ENCODE measurements at places on chromosomes 1 and 21.
A peak's percentile ranks its signal among the peaks of the same experiment; 100 is the strongest.

GRCh38 chr1:228270032-228270431, 62.2 kb downstream of the OBSCN start:
- no peak for DNase-seq

GRCh38 chr1:85445906-85446305, 19.1 kb downstream of the DDAH1 start:
- no peak for DNase-seq

DNA sequence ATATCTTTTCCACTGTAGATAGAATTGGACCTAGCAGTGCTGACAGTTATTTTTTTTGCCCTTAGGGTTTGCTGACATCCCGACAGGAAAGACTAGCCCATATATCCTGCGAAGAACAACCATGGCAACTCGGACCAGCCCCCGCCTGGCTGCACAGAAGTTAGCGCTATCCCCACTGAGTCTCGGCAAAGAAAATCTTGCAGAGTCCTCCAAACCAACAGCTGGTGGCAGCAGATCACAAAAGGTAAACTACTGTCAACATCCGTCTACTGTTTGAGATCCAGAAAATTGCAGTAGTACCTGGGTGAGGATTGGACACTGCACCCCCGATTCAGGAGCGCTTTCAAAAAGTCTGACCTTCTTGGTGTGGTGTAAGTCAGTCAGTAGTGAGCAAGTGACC, 55.8 kb downstream of the CENPF start:
- DNase-seq, result no peak

GRCh38 chr1:154767315-154768240, 102.5 kb downstream of the KCNN3 start:
- no peak for DNase-seq

GRCh38 chr1:119565131-119565772, 58.2 kb downstream of the HSD3B1 start:
- DNase-seq, result no peak

DNA sequence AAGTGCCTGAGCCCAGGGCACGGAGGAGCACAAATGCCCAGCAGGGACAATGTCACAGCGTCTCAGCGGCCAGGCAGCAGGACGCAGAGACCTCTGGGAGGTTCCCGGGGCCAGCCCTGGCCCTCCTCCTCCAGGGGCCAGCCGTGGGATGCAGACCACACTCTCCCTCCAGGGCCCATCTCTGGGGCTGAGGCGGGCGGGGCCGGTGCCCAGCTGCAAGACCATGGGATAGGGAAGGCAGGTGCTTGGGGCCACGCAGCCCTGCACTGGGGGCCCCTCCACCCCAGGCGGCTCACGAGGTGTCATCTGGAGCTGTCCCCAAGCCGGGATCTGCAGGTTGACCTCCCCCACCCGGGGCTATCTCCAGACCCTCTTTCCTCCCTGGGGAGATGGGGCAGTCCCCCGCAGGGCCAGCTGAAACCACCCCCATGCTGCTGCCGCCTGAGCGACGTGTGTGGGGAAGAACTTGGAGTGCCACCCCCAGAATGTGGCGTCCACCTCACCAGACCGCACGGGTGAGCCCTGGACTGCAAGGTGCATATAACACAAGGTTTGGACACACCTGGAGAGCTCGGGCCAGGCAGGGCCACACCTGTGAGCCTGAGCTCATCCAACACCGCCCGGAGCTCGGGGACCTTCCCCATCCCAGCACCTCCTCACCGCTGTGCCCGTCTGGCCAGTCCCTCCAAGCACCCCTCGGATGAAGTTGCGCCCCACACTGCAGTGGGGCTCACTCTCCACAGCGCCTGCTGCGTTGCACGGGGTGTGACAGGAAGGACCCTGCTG, 4.1 kb upstream of the TTLL10 start:
- DNase-seq, result no peak

DNA sequence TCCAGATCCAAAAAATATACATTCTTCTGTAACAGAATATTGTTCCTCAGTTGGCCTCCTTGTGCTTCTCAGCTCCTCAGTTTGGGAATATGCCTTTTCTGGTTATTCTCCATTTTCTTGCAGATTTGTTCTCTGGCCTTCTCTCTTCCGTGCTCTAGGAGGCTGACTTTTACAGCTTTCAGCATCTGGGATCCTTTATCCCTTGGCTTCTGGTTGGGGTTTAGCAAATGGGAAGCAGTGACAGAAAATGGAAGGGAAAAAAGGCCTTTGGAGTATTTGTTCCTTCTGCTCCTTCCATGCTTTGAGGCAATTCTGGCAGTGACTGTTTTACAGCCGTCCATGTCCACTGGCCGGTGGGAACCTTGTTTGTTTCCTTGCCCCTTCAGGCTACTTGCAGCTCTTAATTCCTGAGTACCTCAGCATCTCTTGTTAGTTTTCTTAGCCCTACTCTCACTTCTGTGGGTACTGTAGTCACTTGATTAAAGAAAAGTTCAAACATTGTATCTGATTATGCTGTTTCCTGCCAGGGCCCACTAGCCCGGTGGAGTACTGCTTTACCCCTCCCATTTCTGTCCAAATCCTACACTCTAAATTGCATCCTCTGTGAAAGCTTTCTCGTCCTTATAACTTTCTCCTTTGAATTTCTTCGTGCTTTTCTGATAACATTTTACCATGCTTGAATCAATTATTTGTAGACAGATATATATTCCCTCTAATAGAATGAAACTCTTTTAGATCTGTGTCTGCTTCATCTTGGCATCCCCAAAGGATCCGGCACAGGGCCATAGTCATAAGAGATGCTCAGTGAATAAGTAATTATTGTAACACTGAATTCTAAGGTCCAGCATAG, 118.2 kb downstream of the OSBPL9 start:
- DNase-seq, result no peak

DNA sequence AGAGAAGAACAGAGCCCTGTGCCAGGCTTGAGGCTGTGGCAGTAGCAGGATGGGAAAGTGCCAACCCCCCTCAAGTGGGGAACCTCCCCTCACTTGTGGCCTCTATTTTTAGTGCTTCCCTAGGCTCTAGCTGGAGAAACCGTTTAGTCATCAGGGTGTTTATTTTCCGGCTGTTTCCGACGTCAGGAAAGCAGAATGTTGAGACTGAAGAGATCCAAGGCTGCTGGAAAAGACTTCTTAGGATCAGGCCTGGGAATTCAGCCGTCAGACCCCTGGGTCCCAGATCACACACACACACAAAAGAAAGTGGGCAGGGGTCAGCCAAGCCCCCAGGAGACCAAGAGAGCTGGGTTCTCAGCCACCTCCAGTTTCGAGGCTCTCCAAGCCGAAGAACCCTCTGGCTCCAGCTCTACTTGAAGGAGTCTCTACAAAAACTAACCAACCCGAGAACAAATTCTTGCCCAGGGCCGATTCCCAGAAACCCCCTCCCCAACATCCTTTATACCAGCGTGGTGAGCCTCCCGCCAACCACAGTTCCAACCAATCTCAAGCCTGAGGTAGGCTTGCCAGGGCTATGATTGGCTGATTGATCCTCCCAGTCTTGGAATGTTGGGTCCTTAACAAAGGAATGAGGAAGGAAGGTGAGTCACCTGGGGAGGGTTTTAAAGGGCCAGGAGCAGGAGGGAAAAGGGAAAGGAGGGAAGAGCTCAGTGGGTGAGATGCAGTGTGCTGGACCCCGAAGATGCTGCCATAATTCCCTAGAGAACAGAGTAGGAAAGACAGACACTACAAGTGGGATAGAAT, 2.5 kb upstream of the MEF2D start:
- DNase-seq, result no peak

DNA sequence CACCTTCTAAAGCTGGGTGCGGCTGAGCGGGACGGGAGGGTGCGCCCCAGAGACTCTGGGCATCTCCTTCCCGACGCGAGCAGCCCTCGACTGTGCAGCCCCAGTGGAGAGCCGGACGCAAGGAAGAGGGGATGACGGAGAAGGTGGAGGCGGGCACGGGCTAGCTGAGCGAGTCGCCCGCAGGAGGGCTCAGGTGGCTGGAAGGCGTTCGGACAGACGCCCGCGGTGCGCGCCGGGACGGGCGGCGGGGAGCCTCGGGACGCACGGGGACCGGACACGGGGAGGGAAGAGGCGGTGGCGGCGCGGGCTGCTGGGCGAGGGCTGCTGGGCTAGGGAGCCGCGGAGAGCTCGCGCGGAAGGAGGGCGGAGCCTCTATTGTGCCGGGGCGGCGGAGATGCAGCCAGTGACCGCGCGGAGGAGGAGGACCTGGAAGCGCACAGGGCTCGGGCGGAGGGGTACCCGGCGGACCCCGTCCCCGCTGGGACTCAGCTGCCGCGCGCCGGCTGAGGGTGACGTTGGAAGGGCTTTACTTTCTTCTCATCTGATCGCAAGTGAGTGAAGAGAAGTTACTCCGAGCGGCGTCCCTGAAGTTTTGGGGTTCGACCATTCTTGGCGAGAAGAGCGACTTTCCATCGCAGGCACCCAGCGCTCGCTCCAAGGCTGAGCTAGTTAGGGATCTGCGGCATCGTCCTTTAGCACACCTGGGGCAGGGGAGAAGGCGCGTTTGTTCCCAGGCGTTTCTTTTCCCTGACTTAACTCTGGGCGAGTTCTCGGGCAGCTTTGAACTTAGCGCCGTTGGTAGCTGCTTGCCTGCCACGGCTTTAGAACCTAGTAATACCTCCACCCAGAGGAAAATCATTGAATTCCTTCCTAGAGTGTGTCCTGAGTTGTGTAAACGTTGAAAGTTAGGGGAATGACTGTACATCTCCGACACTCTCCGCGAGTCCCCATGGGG, at the start of gene OLFML2B:
Gene OLFML2B, minus strand, starts transcription at position 323 of the 955 bp plus-strand sequence. CDS start 439 bp downstream, outside the sequence.
- DNase-seq, result no peak

- no peak for DNase-seq
Measured at GRCh38 chr1:151401125-151401788, 1.9 kb downstream of the PSMB4 start.

DNA sequence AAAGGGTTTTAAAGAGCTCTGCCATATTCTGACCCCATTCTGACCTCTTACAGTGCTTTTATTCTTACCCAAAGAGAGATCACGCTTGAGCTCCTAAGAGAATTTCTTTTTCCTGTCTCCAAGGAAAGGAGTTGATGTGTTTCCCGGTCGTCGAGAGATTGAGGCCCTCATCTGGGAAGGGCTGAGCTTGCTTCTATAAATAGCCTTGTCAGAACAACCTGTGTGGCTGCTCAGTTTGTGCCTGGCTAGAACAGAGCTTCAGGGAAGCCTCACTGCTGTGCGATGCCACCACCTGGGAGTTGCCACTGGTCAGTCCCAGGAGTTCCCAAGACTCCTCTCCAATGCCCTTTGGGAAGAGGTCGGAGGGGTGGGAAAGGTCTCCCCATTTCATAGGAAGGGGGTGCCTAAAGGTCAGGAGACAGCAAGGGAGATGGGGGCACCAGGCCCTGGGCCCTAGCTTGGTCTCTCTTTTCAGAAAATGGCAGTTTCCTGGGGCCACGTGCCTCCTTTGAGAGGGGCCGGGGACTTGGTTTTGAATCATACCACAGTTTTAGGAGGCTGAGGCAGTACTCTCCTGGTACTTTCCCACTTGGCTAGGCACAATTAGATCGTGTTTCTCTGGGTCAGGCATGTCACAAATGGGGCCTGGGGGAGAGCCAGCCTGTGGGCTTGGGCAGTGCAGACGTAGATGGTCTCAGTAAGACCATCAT, 52.1 kb downstream of the EIF2D start:
- no peak for DNase-seq

- peak; percentile 72 for DNase-seq
Measured at GRCh38 chr21:46184625-46185555, 631 bp upstream of the SPATC1L start.

GRCh38 chr21:42198929-42199867, 19.7 kb upstream of the ABCG1 start:
- DNase-seq, result no peak

- DNase-seq, result no peak
Measured at GRCh38 chr1:39098546-39099250, 72.5 kb downstream of the NDUFS5 start.

DNA sequence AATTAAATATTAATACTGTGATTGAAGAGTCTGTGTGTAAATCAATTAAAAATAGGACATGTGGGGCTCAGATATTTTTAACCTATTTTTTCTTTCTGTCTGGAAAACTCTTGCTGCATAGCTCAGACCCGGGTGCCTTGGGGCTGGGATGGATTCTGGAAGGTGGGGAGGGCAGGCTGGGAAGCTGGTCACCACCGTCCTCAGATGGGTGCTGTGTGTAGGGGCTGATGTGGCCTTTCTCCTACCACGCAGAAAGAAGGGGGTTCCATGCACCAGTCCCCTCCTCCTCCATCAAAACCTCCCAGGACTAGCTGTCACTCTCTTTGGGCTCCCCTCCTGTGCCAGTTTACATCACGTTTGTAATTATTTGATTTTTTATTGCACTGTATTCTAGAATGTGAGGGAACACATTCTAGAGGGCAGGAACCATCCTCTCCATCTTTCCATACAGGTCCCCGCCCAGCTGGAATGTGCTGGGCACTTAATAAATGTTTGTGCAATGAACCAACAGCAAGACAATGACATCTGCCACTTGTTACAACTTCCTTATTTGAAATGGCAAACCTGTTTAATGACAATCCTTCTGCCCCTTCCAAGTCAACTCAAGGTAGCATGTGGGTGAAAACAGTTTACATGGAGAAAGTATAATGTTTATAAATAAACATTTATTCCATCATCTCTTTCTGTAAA, 104.3 kb downstream of the EDEM3 start:
- DNase-seq, result no peak

DNA sequence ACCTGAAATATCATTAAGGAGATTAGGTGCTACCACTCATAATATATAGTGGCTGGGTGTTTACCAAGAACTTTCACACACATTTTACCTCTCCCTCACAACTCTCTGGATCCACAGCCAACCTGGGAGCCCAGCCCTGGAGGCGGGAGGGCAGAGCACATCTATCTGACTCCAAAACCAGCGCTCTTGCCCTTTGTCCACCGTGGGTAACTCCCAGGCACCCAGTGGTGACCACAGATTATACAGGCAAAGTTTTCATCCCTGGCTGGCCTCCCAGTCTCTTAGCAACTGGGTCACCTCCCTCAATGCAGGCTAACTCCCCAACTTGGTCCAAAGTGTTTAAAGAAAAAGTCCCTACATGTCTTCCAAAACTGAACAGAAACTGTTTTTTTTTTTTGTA, 2.4 kb downstream of the PAQR7 start:
- DNase-seq, result no peak

GRCh38 chr1:2783069-2783434, 18.4 kb downstream of the TTC34 start:
- no peak for DNase-seq

- DNase-seq, result no peak
Measured at GRCh38 chr1:221574529-221574928, 167.4 kb downstream of the DUSP10 start.

DNA sequence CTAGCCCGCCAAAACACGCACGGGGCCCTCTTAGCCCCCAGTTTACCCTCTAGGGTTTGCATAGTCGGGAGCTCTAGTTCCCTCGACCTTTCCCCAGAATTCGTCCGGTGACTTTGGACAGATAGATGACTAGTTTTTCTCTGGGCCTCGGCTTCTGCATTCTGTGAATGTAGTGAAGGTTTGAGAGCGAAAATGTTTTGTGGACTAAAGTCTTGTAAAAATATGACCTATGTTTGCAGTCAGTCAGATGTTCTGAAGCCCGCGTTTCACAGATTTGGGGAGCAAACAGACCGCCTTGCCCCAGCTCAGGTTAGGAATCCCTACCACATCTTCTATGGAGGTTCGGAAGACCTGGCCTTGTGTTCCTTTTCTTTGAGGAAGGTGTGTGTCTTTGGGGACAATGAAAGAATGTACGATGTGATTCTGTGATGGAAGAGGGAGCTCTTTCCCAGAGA, 401 bp downstream of the UQCRH start:
- no peak for DNase-seq

All from esophagus squamous epithelium (tissue), 5 donors.